NCI-H510A treated with DMSO at 0.1 percent for 48 hours (cell line): ENCODE measurements at places on chromosomes 11 and 22.

GRCh38 chr11:131422496-131422895 lies 52.1 kb downstream of the NTM start:
- no peak for DNase-seq

GRCh38 chr11:104476454-104476853 lies 312.5 kb upstream of the PDGFD start:
- DNase-seq: no peak

DNA sequence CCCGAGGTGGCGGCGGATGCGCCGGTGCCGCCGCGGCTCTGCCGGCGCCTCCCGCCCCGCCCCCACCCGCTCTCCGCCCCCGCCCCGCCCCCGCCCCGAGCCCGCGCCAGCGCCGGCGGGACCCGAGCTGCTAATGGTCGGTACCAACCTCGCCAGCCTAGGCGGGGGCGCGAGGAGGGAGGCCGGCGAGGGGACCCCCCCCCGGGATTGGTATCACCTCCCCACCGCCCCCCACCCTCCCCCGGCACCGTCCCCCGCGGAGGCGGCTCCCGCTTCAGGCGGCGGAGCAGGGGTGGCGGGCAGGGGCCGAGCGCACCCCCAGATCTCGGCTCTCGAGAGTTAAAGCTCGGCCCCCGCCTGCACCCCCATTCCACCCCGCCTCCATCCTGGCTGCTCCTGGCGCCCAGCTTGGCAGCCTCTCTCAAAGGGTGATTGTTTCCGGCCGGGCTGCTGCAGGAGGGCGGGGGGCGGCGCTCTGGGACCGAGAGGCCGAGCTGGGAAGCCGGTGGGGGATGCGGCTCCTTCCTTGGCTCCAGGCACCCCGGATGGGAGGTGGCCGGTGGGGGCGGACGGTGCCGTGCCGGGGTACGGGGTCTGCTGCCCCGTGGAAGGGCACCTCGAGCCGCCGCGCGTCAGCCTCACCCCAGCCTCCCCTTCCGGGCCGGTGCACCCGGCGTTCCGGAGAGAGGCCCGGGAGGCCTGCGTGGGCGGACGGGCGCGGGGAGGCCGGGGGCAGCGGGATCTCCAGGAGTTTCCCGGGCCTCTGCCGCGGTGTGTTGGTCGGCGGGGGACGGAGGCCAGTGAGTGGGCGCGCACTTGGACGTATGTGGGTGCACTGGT lies at the start of gene B3GAT1:
Gene B3GAT1 (minus strand): TSS at position 40 of the 840 bp plus-strand sequence. CDS start 24,583 bp downstream, outside the sequence.
- DNase-seq: no peak

DNA sequence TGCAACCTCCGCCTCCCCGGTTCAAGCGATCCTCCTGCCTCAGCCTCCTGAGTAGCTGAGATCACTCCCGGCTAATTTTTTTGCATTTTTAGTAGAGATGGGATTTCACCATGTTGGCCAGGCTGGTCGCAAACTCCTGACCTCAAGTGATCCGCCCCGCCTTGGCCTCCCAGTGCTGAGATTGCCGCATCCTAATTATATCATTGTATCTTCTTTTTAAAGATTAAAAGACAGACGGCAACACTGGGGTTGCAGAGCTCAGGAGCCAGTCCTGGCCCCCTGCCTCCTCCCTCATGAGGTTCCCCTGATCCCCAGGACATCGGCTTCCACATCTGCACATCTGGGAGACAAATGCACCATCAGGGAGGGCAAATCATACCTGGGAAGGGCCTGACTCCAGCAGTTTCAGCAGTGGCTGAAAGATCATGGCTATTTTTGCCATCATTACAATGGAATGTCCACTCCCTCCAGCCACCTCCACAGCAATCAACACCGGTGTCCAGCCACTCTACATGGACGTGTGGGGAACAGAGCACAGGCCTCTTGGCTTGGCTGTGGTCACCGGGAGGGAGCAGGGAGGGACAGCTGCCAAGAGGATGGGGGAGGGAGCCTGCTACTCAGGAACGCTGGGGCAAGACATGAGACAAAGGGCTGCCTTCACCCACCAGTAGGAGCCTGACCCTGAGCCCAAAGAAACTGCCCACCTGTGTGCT lies 9.2 kb upstream of the CELSR1 start:
- DNase-seq: no peak
